ENCODE measurements at places on chromosomes 16 and 17. TPM values are rescaled to one million over a fixed set of nuclear protein-coding genes. Genes with fewer than 3 reads are reported as not detected.

GRCh38 chr16:17224879-17225281 lies 245.9 kb downstream of the XYLT1 start:
- H3K27me3 ChIP-seq: no peaks in the 10 kb centered on the region
- no peaks in the 10 kb centered on the region for H3K36me3 ChIP-seq
- peaks cover 5% of the 10 kb centered on the region for H3K4me1 ChIP-seq
- no peak overlapping the region for H3K4me3 ChIP-seq

DNA sequence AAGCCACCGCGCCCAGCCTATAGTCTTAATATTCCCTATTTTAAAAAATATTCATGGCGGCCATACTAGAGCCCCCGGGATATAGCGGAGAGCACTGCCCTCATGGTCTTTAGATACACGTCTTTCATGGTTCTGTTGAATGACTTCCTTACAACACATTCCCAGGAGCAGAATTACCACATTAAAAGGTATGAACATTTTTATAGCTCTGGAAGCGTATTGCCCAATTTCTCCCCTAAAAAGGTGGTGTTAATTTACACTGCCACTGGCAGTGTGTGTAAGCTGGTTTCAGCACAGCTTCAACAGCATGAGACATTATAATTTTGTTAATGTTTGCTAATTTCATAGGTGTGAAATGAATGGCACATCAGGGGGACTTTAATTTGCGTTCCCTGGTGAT lies 19.0 kb downstream of the C17orf100 start:
- H3K36me3 ChIP-seq: no peaks in the 10 kb centered on the region
- H3K4me1 ChIP-seq: no peaks in the 10 kb centered on the region
- H3K27me3 ChIP-seq: peaks cover 3% of the 10 kb centered on the region
- H3K4me3 ChIP-seq: no peak overlapping the region

DNA sequence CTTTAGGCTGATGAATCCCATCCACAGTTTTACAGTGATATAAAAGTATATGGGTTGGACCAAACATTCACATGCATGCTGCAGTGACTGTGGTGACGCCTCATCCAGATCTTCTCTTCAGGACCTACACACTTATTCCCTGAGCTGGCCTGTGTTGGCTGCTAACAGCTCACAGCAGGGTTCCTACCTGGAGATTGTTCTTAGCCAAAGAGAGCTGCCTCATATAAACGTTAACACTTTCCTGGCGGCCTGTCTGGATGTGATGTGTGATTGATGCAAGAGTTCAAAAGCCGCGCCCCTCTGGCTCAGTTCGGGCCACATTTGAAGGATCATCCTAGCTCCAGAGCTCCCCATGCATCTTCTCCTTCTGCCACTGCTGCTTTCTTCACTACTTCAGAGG lies 93.0 kb upstream of the NETO2 start:
- H3K4me3 ChIP-seq: no peak overlapping the region
- no peaks in the 10 kb centered on the region for H3K36me3 ChIP-seq
- DNase-seq: no peak
- no peaks in the 10 kb centered on the region for H3K27me3 ChIP-seq

- H3K27me3 ChIP-seq: no peaks in the 10 kb centered on the region
- no peak overlapping the region for H3K27ac ChIP-seq
- H3K4me3 ChIP-seq: no peak overlapping the region
- H3K4me1 ChIP-seq: peaks cover 12% of the 10 kb centered on the region
These were observed 22.0 kb upstream of the C16orf95 start for GRCh38 chr16:87339086-87339723.

Gene MYLK3
- 1.6 TPM for total RNA-seq

Gene UMOD
- not detected for total RNA-seq

Gene NTN1
- 2.4 TPM for total RNA-seq

Data from neural progenitor cell (in vitro differentiated cells).